HS-27A (cell line): ENCODE measurements at places on chromosomes 12 and 14.
A peak's percentile ranks its signal among the peaks of the same experiment; 100 is the strongest.

DNA sequence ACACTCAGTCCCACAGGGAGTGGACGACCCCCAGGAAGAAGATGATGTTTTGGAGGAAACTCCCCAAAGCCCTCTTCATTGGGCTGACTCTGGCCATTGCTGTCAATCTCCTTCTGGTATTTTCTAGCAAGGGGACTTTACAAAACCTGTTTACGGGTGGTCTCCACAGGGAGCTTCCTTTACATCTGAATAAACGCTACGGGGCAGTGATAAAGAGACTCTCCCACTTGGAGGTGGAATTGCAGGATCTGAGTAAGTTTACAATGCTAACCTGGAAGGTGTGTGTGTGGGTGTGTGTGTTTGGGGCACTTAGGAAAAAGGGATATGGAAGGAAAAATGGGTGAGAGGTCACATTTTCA, 416 bp downstream of the GALNT8 start:
- no peak for DNase-seq

- DNase-seq, result no peak
Measured at GRCh38 chr12:118312578-118312977, 60.1 kb downstream of the TAOK3 start.

DNA sequence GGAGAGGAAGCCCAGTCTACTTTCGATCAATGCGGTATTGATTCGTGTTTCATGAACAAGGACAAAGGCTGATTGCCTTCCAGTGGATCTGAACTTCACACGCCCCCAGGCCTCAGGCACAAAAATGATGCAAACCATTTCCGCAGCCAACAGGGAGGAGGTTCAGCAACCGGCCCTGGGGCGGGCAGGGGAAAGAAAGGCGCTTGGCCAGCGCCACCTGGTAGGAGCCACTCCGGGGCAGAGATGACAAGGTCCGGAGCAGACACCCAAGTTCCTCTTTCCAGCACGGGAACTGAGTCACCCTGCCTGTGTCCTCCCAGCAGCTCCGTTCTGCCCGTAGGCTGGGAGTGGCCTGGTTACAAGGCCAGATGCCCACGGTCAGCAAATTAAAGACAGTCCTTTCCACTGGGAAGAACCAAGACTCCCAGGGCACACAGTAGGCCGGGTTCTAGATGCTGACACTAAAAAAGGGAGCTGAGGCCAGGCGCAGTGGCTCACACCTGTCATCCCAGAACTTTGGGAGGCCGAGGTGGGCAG, 136.3 kb downstream of the SCARB1 start:
- DNase-seq, result no peak

- DNase-seq, result no peak
Measured at GRCh38 chr12:105555556-105556295, 225.2 kb downstream of the C12orf75 start.

GRCh38 chr12:30805959-30806358, 51.2 kb upstream of the CAPRIN2 start:
- no peak for DNase-seq

GRCh38 chr12:53048033-53048779, 1.7 kb upstream of the TNS2 start:
- peak; percentile 66 for DNase-seq

- no peak for DNase-seq
Measured at GRCh38 chr12:10607885-10608458, 5.4 kb downstream of the MAGOHB start.

- no peak for DNase-seq
Measured at GRCh38 chr12:131943876-131944275, 5.9 kb upstream of the EP400 start.
